Stimulated activated CD4-positive, alpha-beta T cell treated with anti-CD3 and anti-CD28 coated beads, Interleukin-15, amount 100 ng/mL, for 1 hour (primary cell): ENCODE measurements at places on chromosomes 2 and 18.

- DNase-seq = no peak
Observed at GRCh38 chr2:191544461-191545062, 133.4 kb upstream of the NABP1 start.

GRCh38 chr2:56183643-56184499, at the start of gene CCDC85A:
Gene CCDC85A (plus strand): TSS chr2:56183990. CDS start chr2:56184625, 635 bp downstream.
- no peak for DNase-seq

DNA sequence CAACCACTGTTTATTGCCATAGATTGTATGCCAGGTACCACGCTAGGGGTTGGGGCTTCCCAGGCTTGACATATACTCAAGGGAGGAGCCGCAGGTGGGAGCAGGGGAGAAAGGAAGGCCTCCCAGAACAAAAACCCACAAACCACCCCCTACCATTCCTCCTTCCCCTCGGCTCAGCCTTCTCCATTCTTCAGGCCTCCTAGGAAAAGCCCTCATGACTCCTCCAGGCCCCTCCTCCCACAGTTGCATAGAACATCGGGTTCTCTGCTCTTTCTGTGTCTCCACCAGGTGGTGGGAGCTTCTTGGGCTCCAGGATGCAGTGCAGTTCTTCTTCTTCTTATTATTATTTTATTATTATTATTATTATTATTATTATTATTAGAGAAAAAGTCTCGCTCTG, 80.3 kb downstream of the ZFP36L2 start:
- no peak for DNase-seq

DNA sequence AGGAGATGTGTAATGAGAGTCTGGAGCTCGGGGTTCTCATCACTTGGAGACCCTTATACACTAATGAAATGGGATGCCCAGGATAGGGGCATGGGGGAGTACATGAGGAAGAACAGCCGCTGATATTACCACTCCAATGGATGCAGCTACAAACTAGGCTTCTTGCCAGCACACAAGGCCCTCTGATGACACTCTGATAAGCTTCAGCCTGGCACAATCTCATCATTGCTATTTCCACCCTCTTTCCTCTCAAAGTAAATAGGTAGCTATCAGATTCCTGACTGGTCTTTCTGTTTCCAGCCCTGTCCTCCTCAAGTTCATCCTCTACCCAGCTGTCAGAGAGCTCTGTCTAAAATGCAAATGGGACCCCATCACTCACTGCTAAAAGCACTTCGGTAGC, 103.0 kb downstream of the GPR39 start:
- DNase-seq = no peak

GRCh38 chr2:137672989-137673552, 291.2 kb upstream of the HNMT start:
- no peak for DNase-seq

GRCh38 chr2:59885541-59885940, 667.9 kb downstream of the BCL11A start:
- no peak for DNase-seq

GRCh38 chr2:111116843-111117597, 3.7 kb upstream of the BCL2L11 start:
- peak; percentile 47 for DNase-seq

DNA sequence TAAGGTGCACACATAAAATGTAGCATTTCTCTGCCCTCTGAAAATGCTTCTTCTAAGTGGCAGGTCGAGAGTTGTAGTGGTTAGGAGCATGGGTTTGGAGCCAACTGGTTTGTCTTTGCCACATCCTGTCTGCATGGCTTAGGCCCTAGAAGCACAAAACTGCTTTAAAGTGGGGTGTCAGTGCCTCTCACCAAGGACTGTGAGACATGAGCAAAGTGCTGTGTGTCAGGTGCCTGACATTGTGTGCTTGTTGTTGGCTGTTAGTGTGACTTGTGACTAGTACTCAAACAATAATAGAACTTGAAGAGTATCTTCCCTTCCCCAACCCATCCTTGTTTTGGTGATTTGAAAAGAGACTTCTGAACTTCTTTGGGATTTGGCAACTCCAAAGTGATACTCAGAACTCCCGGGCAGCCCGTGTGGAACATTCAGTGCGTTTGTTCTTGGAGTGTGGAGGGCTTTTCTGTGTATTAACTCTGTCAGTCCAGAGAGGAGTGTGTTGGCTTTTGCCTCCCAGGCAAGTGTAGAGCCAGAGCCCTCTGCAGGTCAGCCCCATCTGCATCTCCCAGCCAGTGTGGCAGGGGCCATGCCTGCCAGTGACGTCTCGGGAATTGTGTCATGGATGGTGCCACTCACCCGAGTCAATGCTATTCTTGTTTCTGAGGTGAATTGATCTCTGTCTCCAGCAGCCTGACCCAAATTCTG, 5.0 kb downstream of the MGAT5 start:
- no peak for DNase-seq
